ENCODE measurements at places on chromosomes 5 and 9.

DNA sequence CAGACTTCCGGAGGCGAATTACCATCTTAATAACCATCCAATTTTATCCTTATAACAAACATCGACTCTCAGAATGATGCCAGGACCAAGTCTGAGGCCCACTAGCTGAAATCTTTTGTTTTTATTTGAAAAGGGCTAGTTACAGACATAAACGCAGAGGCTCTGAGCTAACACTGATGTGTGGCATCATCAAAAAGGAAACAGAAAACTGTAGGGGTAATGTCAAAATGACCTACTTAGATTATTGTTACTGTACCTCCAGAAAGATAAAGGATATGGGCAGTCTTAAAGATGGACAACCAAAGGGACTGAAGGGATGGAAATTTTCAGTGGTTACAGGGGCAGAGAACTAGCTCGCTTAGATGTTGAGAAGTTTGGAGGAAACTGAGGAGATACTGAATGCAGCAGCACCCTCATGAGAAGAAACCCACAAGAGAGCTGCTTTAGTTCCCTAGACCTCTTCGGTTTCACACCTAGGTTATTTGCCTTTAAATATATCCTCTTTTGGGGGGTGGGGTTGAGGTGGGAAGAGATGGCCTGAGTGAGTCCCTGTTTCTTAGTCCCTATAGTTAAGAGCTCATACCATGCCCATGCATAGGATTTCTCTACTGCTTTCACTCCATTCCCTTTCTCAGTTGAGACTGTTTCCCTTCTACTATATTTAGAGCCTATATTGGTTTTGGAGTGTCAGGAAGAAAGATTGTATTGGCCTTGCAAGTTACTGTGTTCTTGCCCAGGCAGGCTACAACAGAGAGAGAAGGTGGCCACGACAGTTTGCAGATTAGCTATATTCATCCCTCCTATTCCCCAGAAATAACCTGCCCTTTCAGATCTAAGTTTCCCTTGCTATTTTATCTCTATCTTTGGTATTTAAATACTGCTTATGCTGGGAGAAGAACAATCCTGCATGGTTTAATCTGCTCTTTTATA, 320.4 kb upstream of the EFNA5 start:
- DNase-seq, result no peak

GRCh38 chr5:42840842-42841567, 29.3 kb upstream of the SELENOP start:
- DNase-seq, result no peak

GRCh38 chr9:98551511-98552286, 157.0 kb downstream of the GABBR2 start:
- DNase-seq, result peak; percentile 50

DNA sequence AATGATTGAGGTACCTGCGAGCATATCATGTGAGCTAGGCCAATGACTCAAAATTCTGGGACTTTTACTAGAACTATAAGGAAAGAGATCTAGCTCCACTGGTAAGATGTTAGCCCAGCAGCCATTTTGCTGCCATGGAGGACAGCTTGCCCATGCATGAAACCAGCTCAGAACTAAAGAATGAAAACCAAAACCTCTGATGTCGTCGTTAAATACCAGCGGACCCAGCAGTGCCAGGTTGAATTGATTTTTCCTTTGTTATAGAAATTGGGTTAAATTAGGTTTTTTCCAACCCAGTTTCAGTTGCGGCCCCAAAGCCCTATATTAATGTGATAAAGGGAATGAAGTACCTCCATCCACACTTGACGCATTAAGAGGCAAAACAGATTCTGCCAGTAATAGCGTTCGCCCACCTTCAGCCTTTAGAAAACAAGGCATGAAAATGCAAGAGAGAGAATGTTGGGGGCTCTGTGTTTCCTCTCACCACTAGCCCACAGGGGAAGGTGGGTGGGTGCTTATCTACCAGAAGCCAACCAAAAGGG, 5.5 kb upstream of the ITK start:
- DNase-seq, result no peak

GRCh38 chr5:62115014-62115413, 191.0 kb upstream of the KIF2A start:
- no peak for DNase-seq

DNA sequence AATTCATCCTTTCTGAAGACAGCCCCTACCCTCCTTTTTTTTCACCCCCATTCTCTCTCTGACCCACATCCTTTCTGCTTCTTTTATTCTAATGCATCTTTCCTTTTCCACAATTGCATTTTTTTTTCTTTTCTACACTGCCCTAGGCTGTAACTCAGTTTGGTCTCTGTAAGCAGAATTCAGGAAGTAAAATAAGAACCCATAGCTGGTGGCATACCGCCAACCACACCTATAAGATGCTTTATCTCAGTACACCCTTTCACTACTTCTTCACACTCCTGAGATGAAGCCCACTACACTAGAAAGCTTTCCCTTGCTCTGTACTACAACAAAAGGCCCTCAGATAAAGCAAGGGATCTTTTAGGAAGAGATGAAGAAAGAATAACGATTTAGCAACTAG, 16.1 kb upstream of the TSSK1B start:
- DNase-seq, result no peak

GRCh38 chr9:129720865-129721545, 31.8 kb downstream of the PTGES start:
- no peak for DNase-seq

DNA sequence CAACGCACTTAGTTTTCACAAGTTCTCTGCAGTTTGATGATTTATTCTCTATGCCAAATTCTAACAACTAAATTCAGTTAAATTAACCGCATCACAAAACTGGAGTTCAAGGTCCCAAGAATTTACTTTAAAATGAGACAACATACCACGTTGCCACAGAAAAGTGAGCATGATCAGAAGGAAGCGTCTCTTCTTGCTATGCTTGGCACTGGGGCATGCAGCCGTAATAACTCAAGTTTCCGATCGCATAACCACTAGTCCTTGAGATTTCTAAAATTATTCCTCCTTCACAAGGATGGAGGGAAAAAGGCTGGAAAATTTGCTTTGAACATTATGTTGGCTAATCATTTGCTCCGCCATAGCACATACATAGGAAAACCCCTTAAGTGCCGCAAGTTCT, 13.9 kb downstream of the NFIB start:
- no peak for DNase-seq

DNA sequence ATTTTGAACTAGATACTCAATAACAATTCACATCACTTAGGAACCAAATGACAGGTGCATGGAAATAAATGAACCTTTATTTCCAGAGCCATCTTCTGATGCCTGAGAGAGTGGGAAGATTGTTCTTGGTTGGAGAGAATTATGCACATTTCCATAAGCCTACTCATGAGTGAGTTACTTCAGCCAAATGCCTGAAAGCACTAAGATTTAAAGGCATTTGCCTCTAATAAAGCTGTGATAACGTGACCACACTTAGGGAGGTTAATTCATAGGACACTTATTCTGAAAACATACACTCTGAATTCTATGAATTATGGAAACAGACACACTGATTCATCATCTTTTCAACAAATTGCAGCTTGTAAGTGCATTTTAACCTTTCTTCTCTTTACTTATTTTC, 40.0 kb downstream of the KCTD16 start:
- DNase-seq, result no peak

- no peak for DNase-seq
Observed at GRCh38 chr9:75089373-75089766, 1.1 kb downstream of the OSTF1 start.

DNA sequence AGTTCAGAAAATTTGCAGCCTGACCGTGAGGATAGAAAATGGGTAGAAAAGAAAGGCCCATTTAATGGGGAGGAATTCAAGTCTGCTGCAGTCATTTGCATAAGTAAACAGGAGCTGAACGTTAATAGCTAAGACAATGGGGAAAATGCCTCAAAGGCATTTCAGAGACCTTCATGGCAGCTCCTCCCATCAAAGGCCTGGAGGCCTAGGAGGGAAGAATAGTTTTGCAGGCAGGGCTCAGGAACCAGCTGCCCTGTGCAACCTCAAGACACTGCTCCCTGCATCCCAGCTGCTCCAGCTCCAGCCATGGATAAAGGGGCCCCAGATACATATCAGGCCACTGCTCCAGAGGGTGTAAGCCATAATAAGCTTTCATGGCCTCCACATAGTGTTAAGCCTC, 32.2 kb upstream of the CDH18 start:
- no peak for DNase-seq

DNA sequence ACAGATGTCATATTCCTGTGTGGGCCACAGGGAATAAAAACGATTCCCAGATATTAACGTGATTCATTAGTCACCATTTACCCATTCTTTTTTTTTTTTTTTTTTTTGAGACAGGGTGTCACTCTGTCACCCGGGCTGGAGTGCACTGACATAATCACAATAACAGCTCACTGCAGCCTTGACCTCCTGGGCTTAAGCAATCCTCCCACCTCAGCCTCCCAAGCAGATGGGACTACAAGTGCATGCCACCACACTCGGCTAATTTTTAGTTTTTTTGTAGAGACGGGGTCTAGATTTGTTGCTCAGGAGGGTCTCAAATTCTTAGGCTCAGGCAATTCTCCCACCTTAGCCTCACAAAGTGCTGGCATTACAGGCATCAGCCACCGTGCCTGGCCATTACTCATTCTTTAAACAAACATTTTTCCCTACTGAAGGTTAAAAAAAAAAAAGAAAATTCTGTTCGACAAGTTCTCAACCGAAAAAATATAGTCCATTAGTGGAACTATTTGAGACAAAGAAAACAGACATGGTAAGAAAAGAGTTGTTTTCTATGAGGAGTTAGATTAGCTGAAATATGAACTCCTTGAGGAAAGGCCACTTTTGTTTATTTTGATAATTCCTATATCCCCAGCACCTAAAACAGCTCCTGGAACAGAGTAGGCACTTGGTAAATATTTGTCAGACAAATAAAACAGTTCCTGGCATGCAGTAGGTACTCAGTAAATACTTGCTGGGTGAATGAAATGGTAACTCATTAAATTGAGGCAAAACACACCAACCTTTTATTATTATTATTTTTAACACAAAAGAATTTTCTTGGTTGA, 32.1 kb upstream of the PDCL start:
- DNase-seq, result no peak

GRCh38 chr9:2913026-2913425, 69.1 kb upstream of the PUM3 start:
- DNase-seq, result no peak

DNA sequence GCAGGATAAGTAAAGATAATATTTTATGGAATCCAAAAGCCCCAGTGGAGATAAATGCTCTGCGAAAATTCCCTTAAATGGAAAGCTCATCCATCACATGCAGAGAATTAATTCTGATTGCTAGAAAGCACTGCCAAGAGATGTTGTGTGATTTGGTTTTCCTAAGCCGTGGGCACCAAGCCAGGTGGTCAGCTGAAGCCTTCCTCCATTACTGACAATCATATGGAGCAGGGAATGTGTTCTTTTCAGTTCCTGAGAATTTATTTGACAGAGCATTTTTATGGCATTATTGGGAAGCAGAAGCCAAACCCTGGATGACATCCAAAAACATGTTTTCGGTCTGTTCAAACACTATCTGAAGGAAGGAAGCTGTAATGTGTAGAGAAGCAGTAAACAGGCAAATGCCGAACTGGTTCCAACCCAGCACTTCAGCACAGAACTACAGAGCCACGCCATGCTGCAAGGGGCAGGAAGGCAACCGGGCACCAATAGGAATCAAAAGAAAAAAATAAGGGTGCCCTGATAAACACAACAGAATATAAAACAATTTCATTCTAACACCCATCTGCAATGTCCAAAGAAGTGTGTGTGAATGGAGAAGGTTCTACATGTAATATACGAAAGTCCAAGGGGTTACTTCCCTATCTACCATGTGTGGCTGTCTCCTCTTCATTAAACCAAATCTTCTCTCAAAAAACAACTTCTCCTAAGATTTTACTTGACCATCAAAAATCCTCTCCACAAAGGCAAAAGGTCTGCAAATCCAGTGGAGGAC, 12.3 kb downstream of the ARSB start:
- DNase-seq, result no peak

- peak; percentile 10 for DNase-seq
Observed at GRCh38 chr9:36625006-36625615, 52.4 kb downstream of the MELK start.

All from AG04449 (cell line).